Occipital lobe (tissue), 3 donors: ENCODE measurements at places on chromosomes 5 and 9.
A peak's percentile ranks its signal among the peaks of the same experiment; 100 is the strongest.

GRCh38 chr9:32915802-32916201 is 85.6 kb downstream of the APTX start:
- no peak for DNase-seq

- DNase-seq = no peak
Observed at GRCh38 chr9:71824257-71824656, 55.9 kb upstream of the CEMIP2 start.

DNA sequence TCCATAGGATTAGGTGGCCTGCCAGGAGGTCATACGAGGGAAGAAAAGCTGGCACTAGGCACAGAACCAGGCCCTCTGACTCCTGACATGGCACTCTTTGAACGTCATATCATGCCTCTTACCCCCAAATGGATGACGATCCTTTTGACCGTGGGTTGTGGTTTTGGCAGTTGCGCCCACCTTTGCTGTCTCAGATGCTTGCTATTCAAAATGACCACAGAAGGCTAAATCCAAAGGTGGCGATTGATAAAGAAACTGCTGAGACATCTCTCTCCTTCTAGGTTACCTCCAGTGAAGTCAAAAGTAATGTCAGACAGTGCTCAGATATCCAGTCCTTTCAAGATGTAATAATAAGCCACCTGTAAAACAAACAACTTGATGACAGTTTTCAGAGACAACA is 385.0 kb downstream of the EFNA5 start:
- DNase-seq = no peak

GRCh38 chr5:68024426-68024825 is 191.1 kb upstream of the PIK3R1 start:
- no peak for DNase-seq

DNA sequence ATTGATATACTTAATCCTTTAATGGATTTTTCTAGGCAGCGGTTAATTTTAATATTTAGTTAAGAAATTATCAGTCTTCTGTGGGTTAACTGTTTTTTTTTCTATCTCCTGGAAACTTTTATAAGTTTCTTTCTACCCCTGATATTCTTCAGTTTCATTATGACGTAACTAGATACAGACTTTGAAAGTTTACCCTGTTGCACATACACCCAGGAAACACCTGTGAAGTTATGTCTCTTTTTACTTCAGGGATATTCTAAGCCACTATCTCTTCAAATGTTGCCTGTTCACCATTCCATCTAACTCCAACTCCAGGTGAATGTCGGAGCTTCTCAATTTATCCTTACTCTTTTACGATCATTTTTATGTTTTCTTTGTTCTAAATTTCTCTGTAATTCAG is 329.0 kb downstream of the ICE1 start:
- DNase-seq = no peak

DNA sequence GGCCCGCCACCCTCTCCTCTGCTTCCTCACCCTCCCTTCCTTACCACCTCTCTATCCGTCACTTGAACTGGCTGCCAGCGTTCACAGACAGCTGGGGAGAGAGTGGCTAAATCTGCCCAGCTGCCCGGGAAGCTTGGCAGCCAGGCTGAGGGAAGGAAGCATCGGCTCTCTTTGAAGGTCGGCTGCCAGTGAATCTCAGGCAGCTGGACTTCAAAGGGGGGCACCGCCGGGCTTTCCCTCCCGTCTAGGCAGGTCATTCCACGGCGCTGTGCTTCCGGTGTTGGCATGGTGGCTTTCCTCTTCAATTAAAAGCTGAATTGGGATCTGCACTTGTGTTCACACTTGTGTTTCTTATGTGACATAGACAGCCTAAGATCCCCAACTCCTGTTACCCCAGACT is 174.0 kb downstream of the GDNF start:
- DNase-seq = peak; percentile 34

- no peak for DNase-seq
Observed at GRCh38 chr5:100840789-100841188, 62.3 kb downstream of the ST8SIA4 start.

DNA sequence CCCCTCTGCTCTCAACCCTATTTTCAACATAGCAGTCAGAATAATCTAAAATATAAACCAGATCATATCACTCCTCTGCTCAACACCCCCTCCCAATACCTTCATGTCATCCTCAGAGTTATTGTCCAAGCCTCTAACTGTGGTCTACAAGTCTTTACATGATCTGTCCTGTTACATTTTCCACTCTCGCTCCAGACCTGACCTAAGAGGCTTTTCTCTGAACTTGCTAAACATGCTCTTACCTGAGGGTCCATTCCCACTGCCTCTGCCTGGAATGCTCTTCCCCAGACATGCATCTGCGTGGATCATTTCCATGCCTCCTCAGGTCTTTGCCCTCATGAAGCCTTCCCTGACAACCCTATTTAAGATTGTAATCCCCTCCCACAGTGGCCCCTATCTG is 12.0 kb downstream of the NIPSNAP3B start:
- no peak for DNase-seq

- DNase-seq = no peak
Observed at GRCh38 chr5:8060953-8061429, 192.0 kb downstream of the MTRR start.

- peak; percentile 70 for DNase-seq
Observed at GRCh38 chr5:177005619-177006264, 837 bp downstream of the UIMC1 start.

- no peak for DNase-seq
Observed at GRCh38 chr9:125559194-125559593, 147.8 kb downstream of the MAPKAP1 start.

DNA sequence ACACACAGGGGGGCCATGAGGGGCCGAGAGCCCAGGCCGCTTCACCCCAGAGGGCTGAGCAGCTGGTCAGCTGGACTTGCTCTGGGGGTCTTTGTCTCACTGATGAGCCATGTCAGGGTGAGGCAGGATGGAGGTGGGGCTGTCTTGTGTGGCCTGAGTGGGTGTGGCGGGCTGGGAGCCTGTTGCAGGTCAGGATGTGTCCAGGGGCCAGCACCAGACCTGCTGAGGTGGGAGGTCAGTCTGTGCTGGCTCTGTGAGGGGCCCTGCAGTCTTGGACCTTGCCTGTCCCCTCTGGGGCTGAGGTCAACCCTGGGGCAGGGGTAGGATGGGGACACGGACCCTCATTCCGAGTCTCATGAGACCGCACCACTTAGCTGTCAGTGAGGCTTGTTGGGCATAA is 56.9 kb downstream of the RXRA start:
- no peak for DNase-seq

DNA sequence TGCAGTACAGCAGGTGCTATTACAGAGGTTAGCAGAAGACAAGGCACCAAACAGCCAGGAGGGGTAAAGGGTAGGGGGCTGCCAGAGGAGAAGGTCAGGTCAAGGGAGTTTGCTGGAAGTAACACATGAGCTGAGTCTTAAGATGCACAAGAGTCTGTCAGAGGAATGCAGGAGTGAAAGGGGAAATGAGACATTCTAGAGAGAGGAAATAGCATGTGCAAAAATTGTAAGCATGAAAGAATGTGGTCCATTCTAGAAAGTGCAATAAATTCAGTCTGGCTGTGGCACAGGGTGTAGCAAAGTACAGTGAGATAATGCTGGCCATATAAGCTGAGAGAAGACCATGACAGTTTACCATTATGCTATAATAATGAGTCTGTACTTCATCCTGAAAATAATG is 6.6 kb downstream of the GOLGA1 start:
- no peak for DNase-seq

DNA sequence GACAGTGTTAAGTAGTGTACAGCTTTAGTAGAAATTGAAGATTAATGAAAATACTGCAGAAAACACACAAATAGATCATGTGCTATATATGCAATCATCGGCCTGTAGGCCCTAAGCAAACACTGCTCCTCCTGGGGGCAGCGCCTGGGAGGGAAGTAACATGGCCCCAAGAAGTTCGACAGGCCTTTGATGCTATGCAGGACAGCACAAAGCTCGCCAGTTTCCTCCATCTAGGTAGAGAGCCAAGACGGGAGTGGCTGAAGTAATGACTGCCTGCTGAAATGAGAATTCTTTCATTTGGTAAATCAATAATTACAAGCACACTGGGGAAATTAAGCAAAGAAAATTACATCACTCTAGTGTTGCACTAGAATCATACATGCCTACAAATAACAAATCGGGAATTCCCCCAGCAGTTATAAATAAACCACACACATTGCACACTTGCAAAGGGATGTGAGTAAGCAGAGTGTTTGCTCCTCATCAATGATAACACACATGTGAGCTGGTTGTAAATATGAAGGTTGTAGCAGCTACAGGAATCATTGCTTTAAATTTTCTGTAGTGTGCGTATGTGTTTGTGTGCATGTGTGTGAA is 219.9 kb upstream of the NFIL3 start:
- no peak for DNase-seq

- no peak for DNase-seq
Observed at GRCh38 chr5:80686757-80687156, 32.0 kb upstream of the DHFR start.

DNA sequence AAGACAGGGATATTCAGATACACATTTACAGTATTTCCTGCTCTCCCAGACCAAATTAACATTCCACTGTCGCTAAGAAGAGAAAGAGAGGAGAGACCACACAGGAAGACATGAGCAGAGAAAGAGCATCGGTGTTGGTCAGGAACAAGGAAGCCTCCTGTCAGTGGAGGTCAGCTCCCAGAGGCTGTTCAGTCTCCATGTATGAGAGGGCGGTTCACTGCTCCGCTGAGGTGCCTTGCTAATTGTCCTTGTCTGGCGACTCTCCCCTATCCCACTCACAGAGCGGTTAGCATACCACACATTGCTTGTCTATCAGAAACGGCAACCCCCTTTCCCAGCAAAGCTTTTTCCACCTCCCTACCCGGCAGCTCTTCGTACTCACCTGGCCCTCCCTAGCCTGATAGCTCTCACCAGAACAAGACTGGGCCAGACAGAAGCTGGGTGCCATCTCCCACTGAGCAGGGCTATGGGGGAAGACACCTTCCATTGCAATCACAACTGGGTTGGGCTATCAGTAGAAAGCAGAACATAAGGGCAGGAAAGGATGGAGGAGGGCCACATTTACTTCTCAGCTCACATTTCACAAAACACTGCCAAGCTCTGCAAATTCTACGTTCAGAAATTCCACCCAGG is 58.6 kb upstream of the LMNB1 start:
- no peak for DNase-seq

- no peak for DNase-seq
Observed at GRCh38 chr9:79584655-79584982, 12.9 kb downstream of the TLE4 start.

DNA sequence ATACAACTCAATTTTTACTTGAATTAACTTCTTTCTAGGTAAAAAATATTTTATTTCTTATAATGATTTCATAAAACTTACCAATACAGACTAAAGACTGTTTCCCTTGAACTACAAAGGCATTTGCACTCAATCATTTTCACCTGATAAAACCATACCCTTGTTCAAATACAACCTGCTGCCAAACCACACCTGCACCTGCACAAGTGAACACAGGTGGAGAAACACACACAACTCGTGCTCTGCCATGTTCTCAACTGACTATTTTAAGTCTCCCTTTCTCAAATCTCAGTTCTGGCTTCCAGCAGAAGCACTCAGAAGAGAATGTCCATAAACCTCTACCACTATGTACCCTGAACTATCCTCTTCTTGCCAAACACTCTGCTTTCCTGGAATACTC is 1892.1 kb downstream of the MAT2B start:
- DNase-seq = no peak

DNA sequence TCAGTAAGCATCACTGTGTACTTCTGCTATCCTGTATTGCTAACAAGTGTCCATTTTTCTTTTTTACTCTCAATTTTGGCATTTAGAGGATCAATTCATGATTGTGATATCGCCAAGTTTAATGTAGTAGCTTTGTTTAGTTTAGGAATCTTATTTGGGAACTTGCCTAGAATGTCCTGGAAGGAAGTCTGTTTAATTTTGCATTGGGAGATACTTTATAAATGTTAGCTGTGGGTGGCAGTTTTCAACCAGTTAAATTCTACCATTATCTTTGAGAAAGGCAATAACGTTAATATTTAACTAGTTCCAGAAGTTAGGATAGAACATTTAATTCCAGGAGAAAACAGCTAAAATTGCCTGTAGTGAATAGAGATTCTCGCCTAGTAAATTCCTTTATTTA is 78.6 kb downstream of the PBX3 start:
- no peak for DNase-seq

- DNase-seq = no peak
Observed at GRCh38 chr5:865168-865521, 14.4 kb upstream of the ZDHHC11 start.
